ENCODE measurements at places on chromosomes 1 and 21.

- DNase-seq = peak; percentile 45
Observed at GRCh38 chr1:116020668-116021272, 44.5 kb downstream of the SLC22A15 start.

- DNase-seq = no peak
Observed at GRCh38 chr1:222996310-222996975, 146.6 kb downstream of the TLR5 start.

- no peak for DNase-seq
Observed at GRCh38 chr1:2126331-2127186, 68.0 kb downstream of the FAAP20 start.

DNA sequence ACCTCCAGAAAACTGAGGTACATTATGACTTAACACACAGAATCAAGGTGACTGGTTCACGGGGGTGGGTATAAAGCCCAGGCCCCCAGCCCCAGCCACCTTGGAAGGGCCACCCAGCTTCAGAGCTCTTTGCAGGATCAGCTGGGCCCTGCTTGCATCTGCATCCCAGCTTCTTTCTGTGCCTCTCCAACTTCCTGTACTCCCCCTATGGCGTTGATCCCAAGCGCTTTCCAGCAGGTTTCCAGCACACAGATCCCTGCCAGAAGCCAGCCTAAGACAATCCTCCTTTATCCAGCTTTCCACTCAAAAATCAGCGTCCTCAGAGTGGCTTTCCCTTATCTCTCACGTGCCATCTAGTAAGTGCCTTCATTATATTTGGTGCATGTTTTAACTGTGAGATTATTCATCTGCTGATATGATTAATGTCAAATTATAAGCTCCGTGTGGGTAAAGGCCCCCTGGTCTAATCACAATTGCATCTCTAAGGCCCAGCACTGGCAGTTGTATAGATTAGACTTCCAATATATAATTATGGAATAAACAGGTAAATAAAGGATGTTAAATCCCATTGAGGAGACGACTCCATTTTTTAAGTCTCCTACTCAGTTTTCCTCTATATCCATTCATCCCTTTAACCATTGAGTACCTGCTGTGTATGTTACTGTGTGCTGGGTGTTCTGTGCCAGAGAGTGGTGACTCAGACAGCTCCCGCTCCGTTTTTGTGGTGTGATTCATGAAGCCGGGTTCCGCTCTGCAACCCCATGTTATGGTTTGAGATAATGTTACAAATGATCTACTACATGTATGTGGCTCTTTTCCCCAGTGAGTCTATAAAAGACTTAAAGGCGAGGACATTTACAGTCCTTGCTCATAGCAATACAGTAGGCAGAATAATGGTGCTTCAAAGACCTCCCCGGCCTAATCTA lies 387.6 kb downstream of the PCP4 start:
- no peak for DNase-seq

- no peak for DNase-seq
Observed at GRCh38 chr1:240644732-240645131, 32.8 kb upstream of the GREM2 start.
